ENCODE measurements at places on chromosomes 12 and 14. TPM values are rescaled to one million over a fixed set of nuclear protein-coding genes. Genes with fewer than 3 reads are reported as not detected.

DNA sequence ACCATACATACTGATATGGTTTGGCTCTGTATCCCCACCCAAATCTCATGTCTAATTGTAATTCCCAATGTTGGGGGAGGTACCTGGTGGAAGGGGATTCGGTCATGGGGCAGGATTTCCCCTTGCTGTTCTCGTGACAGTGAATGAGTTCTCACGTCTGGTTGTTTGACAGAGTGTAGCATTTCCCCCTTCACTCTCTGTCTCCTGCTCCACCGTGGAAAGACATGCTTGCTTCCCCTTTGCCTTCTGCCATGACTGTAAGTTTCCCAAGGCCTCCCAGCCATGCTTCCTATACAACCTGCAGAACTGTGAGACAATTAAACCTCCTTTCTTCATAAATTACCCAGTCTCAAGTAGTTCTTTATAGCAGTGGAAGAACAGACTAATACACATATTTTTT, 28.8 kb upstream of the DTX1 start:
- H3K27me3 ChIP-seq: no peaks in the 10 kb centered on the region
- H3K4me1 ChIP-seq: peaks cover 4% of the 10 kb centered on the region
- DNase-seq: no peak
- H3K27ac ChIP-seq: no peak overlapping the region
- H3K4me3 ChIP-seq: no peak overlapping the region

DNA sequence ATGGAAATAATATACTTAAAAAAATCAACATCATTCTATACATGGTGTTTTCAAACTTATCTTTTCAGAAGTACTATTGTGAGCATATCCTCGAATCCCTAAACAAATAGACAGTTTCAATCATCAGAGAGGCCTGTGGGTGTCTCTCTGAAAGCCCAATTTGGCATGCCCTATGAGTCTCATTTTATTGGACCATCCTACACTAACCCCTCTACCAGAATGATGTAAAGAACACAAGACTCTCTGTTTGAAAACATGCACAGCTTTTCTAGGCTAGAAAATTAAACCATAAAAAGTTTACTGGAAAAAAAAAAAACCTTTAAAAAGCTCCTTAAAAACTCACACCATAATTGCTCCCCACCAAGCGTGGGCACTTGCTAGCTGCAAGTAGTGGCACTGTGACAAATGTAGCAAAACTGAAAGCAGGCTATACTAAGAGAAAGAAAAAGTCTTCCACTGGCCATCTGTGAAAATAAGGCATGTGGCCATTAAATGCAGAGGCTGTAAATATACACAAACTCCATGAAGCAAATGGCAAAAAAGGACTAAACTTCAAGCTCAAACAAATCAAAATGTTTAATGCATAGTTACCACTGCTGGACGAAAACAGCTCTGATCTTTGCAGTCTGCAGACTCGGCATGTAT, 394.2 kb downstream of the SOX5 start:
- no peak overlapping the region for H3K27ac ChIP-seq
- H3K27me3 ChIP-seq: no peaks in the 10 kb centered on the region
- H3K4me1 ChIP-seq: no peaks in the 10 kb centered on the region
- H3K4me3 ChIP-seq: no peak overlapping the region
- H3K36me3 ChIP-seq: no peaks in the 10 kb centered on the region

The CLEC4D gene
- polyA plus RNA-seq: not detected

DNA sequence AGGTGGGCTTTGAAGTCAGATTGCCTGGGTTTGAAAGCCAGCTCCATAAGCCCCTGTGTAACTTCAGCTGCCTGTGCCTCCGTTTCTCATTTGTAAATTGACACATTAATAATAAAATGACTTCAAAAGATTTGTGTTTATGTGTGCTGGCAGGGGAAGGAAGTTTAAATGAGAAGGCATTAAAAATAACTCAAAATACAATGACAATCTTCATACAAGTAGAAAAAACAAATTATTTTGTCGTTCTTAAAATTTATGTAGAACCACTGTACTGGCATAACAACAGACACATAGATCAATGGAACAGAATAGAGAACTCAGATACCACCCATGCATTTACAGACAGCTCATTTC, 83.0 kb downstream of the PPM1A start:
- H3K27ac ChIP-seq: peak overlapping the region; percentile 63
- H3K36me3 ChIP-seq: no peaks in the 10 kb centered on the region
- H3K4me3 ChIP-seq: peak overlapping the region; percentile 73
- H3K4me1 ChIP-seq: peaks cover 13% of the 10 kb centered on the region
- no peak for DNase-seq

GRCh38 chr12:53099071-53099882, 1.8 kb downstream of the IGFBP6 start:
- H3K4me3 ChIP-seq: no peak overlapping the region
- H3K27me3 ChIP-seq: peaks cover 18% of the 10 kb centered on the region
- peak; percentile 87 for DNase-seq
- H3K4me1 ChIP-seq: peaks cover 48% of the 10 kb centered on the region
- no peaks in the 10 kb centered on the region for H3K36me3 ChIP-seq

- no peak overlapping the region for H3K4me3 ChIP-seq
- DNase-seq: no peak
- no peaks in the 10 kb centered on the region for H3K27me3 ChIP-seq
- no peaks in the 10 kb centered on the region for H3K36me3 ChIP-seq
Measured at GRCh38 chr12:2137711-2138110, 84.9 kb downstream of the CACNA1C start.

DNA sequence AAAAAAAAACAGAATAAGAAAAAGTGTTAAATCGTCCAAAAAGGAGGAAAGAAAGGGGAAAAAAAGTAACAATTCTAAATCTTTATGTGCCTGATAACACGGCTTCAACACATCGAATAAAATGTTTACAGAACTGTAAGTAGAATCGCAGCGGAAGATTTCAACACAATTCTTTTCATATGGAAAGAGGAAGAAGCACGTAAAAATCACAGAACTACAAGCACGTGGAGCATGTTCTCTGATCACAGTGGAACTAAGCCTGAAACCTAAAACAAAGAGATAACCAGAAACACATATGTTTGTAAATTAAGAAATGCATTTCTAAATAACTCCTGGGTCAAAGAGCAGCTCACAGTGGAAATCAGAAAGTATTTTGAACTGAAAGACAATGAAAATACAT, 8.7 kb downstream of the CLEC7A start:
- H3K4me1 ChIP-seq: no peaks in the 10 kb centered on the region
- no peaks in the 10 kb centered on the region for H3K27me3 ChIP-seq
- DNase-seq: no peak
- H3K4me3 ChIP-seq: no peak overlapping the region
- no peak overlapping the region for H3K27ac ChIP-seq
- H3K36me3 ChIP-seq: no peaks in the 10 kb centered on the region

DNA sequence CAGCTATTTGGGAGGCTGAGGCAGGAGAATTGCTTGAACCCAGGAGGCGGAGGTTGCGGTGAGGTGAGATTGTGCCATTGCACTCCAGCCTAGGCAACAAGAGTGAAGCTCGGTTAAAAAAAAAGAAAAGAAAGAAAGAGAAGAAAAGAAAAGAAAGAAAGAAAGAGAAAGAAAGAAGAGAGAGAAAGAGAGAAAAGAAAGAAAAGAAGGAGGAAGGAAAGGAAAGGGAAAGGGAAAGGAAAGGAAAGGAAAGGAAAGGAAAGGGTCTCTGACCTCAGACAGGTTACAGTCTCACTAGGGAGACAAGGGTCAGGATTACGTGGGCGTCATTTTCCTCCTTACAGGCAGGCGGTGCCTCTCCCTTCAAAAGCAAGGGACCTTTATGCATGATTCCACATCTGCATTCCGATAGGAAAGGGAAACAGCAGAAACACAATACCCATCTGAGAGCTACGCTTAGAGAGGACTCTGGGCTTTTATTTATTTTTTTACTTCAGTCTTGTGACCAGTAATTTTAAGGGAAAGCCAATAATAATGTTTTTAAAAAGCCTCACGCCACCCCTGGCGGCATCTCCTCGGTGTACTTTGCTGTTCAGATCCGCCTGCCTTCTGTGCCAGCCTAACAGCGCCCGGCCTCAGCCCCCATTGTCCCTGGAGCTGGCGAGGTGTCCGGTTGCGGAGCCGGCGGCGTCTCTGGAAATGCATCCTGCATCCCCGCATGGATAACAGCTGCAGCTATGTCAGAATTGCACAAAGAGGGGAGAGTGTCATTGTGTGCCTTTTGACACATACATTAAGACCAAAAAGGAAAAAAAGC, 945 bp upstream of the HIP1R start:
- no peaks in the 10 kb centered on the region for H3K27me3 ChIP-seq
- H3K4me3 ChIP-seq: peak overlapping the region; percentile 42
- peaks cover 35% of the 10 kb centered on the region for H3K4me1 ChIP-seq
- H3K27ac ChIP-seq: peak overlapping the region; percentile 25
- H3K36me3 ChIP-seq: no peaks in the 10 kb centered on the region
- DNase-seq: peak; percentile 65

The UNC79 gene
- polyA plus RNA-seq: 0.03 TPM

DNA sequence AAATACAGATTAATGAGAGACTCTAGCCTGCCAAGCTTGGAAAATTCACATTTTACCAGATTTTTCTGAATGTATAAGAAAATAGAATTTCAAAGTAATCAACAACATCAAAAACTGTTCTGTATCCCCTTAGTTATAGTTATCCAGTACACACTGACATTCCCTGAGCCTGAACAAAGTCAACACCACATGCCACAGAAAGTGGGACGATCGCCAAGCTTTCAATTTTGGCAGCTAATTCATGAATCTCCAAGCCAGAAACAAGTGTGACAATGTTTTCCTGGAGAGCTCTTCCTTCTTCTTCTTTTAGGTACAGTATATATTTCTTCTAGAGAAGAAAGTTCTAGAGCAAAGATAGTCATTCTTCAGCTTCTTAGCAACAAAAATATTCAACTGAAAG, 290.2 kb downstream of the PRKD1 start:
- H3K4me3 ChIP-seq: no peak overlapping the region
- H3K4me1 ChIP-seq: no peaks in the 10 kb centered on the region
- DNase-seq: no peak
- H3K27ac ChIP-seq: no peak overlapping the region

DNA sequence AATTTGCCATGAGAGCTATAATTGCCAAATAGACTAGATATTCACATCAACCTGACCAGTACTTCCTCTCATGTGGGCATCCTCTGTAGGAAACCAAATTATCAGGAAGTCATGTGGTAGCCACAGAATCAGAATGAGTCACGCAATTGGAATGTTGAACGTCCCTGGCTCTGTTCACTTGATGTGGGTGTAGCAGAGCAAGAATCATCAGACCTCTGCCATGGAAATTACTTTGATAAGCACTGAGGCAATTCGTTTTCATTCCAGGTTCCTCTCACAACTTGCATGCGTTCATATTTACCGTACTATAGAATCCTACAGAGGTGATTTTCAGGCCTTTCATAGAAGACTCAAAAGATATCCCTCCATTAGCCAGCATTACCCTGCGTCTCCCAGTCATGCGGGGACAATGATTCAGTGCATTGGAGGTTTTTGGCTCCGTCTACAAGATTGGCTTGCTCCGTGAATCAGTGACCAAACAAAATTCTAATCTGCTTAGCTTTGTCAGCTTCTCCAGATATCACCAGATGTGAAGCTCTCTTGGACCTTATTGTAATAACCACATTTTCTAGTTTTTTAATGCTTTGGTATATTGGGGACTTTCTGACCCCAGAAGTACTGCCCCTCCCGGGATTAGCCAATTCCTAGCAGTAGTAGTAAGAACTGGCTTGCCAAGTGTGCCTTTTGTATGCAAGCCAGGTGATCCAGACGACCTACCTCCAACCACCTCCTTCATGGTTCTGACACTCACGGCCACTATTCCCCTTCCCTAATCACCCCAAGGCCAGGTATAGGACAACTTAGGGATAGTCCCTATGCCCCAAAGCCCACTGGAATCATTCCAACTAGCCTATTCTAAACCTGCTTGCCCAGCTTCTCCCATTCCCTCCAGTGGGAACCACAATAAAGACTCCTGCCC, 133.4 kb downstream of the KICS2 start:
- no peak overlapping the region for H3K4me3 ChIP-seq
- no peaks in the 10 kb centered on the region for H3K27me3 ChIP-seq
- H3K27ac ChIP-seq: no peak overlapping the region
- no peaks in the 10 kb centered on the region for H3K36me3 ChIP-seq
- no peaks in the 10 kb centered on the region for H3K4me1 ChIP-seq

GRCh38 chr12:128798571-128799341, 25.0 kb downstream of the SLC15A4 start:
- peak overlapping the region; percentile 26 for H3K4me3 ChIP-seq
- peaks cover 2% of the 10 kb centered on the region for H3K36me3 ChIP-seq
- H3K27me3 ChIP-seq: no peaks in the 10 kb centered on the region

DNA sequence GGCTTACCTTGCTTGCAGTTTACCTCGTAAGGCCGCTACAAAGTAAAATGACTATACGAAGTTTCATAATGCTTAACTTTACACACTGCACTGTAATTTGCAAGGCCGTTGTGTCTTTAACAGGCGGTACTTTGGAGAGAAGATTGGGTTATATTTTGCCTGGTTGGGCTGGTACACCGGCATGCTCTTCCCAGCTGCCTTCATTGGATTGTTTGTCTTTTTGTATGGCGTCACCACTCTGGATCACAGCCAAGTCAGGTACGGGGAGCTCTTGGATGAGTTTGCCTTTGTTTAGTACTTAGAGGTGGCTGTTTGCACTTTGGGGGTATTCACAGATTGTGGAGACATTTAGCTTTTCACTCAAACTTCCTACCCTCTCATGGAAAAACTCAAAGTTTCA, 167.8 kb downstream of the SLC5A8 start:
- H3K27me3 ChIP-seq: no peaks in the 10 kb centered on the region
- DNase-seq: no peak
- no peak overlapping the region for H3K4me3 ChIP-seq
- H3K27ac ChIP-seq: no peak overlapping the region
- no peaks in the 10 kb centered on the region for H3K36me3 ChIP-seq

- no peaks in the 10 kb centered on the region for H3K4me1 ChIP-seq
- no peak for DNase-seq
- no peak overlapping the region for H3K4me3 ChIP-seq
- H3K27ac ChIP-seq: no peak overlapping the region
- H3K36me3 ChIP-seq: no peaks in the 10 kb centered on the region
Measured at GRCh38 chr14:33711194-33711593, 239.7 kb downstream of the EGLN3 start.

DNA sequence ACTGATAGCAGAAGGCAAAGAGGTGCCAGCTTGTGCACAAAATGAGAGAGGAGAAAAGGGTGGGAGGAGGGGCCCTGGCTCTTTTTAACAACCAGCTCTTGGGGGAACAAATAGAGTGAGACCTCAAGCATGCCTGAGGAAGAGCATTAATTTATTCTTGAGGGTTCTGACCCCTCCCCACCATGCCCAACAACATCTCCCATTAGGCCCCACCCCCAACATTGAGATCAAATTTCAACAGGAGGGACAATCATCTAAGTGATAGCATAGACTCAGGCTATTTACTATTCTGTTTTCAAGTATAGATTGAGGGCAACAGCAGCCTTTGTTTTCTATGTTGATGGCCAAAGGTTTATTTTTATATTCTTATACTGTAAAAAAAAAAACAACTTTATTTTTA, 59.7 kb downstream of the FUT8 start:
- H3K27ac ChIP-seq: no peak overlapping the region
- H3K4me3 ChIP-seq: no peak overlapping the region
- H3K27me3 ChIP-seq: no peaks in the 10 kb centered on the region
- no peaks in the 10 kb centered on the region for H3K36me3 ChIP-seq

DNA sequence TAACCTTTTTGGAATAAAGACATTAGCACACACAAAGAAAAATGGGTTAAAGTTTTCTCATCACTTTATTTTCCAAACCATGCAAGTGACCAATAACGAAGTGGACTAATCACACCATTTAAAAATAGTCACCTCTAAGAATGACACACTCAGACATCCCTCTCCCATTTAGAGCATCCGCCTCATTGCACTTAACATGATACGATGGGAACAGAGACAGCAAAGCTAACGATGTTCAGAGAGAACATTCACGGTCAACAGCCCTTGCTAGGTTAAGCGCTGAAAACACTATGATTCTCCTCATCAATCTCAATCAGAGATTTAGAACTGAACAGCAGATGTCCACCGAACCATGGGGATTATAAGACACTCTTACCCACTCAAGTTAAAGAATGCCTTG, 35.8 kb downstream of the NIN start:
- no peak overlapping the region for H3K27ac ChIP-seq
- H3K36me3 ChIP-seq: peaks cover 20% of the 10 kb centered on the region
- no peaks in the 10 kb centered on the region for H3K27me3 ChIP-seq
- H3K4me1 ChIP-seq: peaks cover 85% of the 10 kb centered on the region
- H3K4me3 ChIP-seq: no peak overlapping the region
